ENCODE measurements at places on chromosomes 12 and 14.
A peak's percentile ranks its signal among the peaks of the same experiment; 100 is the strongest.

- DNase-seq: peak; percentile 87
Observed at GRCh38 chr12:54259194-54260011, 20.5 kb downstream of the CBX5 start.

DNA sequence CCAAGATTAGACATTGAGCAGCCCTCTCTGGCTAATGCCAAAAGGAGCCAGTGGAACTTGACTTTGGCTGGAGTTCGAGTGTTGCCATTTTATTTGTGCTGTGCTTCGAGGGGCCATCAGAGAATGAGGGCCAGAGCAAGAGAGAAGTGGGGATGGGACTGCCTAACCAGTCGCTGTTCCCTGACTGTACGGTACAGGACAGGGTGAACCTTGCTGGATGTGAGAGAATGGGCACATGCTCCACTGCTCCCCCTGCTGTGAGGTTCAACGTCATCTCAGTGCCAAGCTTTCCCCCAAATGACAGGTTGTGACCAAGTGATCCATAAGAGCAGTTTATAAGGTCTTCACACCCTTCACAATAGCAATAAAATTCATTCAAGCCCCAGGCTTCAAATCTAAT is 55.1 kb upstream of the BCL11B start:
- no peak for DNase-seq

DNA sequence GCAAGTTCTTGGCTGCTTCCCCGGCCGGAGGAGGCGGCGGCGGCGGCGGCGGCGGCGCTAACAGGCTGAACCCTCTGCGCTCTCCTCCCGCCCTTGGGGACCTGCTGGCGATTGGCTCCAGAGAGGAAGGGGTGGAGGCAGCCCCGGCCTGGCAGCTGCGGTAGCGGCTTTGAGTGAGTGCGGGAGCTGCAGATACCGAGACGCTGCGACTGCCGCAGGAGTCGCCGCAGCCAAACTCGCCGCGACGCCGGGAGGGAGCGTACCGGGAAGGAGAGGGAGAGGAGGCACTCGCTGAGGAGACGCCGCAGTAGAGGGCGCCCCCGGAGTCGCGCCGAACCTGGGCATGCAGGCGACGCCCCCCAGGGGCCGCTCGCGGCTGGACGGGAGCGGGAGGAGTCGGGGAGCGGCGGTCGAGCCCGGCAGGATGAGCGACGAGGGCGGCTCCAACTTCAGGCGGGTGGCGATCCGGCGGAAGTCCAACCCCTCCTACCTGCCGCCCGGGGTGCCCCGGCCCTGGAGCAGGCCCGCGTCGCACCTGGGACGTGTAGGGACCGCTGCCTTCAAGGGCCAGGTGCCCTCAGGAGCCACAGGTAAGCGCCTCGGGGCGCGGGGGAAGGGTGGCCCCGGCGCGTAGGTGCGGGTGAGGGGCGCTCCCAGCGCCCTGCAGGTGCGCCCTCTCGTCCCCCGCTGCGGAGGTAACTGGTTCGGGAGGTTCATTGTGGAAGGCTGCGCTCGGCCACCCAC is at the start of gene FGD4:
Gene FGD4, plus strand, starts transcription at position 189 of the 744 bp plus-strand sequence.
- DNase-seq: peak; percentile 93

- no peak for DNase-seq
Observed at GRCh38 chr12:105077435-105077834, 6.8 kb downstream of the ALDH1L2 start.

DNA sequence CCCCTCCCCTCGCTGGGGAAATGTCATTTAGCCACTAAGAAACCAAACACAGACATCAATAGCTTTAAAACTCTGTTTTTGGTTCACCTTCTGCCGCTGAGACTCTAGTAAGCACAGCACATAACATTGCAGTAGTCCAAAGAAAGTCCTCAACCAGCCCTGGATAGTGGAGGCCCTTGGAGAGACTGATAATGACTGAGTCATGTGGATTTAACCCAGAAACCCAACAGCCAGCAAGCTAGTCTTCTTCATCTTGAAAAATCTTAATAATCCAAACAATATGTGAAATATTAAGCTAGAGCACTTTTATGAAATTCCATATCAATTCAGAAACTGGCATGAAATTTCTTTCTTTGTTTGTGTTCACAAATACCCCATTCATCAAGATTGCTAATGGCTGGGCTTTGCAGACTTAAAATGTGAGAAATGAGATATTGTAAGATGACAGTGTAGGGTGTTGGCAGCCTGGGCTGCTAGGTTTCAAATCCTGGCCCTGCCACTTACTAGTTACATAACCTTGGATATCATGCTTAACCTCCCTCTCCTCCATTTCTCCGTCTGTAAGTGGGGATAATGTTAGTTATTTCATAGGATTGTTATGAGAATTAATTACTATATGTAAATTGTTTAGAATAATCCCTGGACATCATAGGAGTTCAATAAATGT is 40.1 kb downstream of the RERG start:
- no peak for DNase-seq

DNA sequence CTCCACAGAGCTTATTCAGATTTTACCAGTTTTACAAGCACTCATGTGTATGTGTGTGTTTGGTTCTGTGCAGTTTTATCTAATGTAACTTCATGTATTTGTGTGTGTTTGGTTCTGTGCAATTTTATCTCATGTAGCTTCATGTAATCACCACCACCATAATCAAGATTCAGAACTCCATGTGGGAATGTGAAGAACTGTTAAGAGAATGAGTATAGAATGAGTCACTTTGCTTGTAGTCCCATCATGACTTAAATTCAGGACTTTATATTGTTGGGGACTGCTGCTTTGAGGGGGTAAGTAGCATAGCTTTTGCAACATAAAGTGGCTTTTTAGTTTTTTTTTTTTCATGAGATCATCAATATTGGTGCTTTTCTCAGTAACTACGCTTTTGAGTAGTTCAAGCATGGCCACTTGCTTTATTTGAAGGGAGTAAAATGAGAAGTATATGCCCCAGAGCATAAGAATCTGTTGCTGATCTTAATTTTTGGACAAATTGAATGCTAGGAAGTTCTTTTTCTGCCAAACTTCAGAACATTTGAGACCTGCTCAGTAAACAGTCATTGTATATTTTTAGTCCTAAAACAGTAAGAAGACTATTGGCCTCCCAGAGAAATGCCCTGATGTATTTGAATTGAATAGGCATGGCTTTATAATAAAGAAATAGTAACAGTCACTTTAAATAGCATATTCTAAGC is 28.8 kb downstream of the PROX2 start:
- DNase-seq: no peak

DNA sequence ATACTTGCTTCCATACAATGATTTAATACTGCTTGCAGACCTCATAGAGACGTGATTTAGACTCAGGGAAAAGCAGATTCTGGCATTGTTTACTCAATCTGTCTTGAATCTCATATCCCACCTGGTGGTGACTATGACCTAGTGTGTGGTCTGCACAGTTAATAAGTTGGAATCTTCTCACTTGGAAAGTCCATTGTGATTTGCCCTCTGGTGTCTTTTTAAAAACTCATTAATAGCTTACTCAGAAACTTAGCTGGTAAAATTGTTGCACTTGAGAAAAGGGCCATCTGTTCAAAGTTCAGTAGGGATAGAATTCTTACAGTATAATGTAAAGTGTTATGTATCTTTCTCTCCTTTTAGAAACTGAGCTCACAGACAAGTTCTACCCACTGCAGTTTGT is 106.0 kb downstream of the PELI2 start:
- DNase-seq: no peak

GRCh38 chr12:56571121-56571520 is 49.5 kb downstream of the RBMS2 start:
- no peak for DNase-seq

- DNase-seq: no peak
Observed at GRCh38 chr12:10456856-10457255, 3.7 kb upstream of the KLRC1 start.

DNA sequence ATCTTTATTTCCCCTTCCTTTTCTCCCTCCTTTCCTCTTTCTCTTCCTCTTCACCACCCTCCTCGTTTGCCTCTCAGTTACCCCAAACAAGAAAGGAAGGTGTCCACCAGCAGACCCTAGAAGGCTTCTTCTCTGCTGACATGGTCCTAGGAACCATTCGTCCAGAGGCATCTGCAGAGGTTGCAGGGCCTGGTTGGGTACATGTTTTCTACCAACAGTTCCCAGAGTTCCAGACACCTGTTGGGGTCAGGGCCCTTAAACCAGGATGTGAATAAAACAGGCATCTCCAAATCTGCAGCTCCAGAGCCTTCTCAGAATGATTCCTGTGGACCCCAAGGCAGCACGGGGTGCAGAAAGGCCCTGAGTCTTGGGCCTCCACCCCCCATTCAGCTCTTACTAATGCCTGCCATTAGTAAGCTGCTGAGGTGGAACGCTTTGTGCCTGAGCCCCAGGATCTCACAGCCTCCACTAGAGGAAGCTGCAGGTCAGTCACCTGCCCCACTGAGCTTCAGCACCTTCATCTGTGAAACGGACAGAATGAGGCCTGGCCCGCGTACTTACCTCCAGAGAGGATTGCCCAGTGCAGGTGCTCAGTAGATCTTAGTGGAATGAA is 130.4 kb downstream of the DICER1 start:
- DNase-seq: no peak
